Foreskin melanocyte (primary cell): ENCODE measurements at places on chromosomes 12 and 14.

GRCh38 chr14:34300330-34300729 lies 161.7 kb downstream of the SPTSSA start:
- DNase-seq: no peak

DNA sequence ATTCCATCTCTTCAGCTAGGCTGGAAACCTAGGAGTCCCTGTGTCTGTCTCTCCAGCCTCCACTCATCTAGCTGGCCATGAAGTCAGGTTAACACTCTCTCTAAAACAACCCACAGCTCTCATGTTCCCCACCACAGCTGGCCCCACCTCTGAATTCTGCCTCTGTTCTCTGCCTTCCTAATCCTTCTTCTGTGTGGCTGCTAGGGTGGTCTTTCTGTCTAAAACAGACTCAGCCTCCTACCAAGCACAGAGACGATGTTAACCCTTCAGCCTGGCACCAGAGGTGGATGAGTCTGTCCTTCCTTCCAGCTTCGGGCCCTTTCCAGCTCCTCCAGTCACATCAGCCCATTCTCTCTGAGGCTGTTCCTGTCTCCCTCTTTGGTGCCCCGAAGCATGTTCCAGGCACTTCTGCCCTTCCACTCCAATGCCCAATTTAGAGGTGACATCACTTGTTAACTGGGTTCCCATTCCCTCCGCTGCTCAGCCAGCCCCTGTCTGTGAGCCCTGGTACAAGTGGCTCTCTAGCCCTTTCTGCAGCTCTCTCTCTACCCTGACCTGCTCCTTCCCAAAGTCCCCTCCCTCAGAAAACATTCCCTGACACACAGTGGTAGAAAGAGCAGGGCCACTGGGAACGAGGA lies 9.1 kb downstream of the FIGNL2 start:
- no peak for DNase-seq

GRCh38 chr14:68894802-68895703 lies 84.0 kb downstream of the ACTN1 start:
- no peak for DNase-seq

GRCh38 chr14:105056303-105056831 lies 8.9 kb downstream of the GPR132 start:
- DNase-seq: no peak

GRCh38 chr12:11651785-11652184 lies 2.3 kb downstream of the ETV6 start:
- DNase-seq: no peak

GRCh38 chr12:52495389-52495788 lies 2.3 kb upstream of the KRT6A start:
- no peak for DNase-seq

DNA sequence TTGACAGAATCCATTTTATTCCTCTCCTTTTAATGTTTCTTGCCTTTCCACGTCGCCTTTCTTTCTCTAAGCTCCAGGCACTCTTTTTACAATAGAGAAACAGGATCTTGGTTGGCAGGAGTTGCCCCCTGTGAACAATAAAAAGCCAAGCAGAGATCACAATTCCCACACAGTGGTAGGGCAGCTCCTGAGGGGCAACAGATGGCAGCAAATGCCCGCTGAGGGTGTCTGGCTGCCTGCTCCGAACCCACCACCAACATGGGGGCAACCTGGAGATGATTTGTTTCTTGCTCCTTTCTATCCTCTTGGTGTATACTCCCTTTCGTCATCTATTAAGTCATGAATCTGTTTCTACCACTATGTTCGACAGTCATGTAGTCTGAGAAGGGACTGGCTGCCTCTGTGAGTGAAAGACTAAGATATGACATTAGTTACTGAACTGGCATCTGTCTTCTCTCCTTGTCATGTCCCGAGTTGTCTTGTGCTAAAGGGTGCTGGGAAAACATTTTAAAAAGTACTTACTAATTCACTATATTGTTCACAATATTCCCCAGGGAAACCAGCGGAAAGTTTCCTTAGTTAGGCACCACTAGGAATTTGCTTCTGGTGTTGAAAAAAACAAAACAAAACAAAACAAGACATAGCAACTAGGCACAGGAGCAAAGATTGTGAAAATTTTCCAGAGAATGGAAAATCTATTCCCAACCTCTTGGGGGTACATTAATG lies 170.1 kb downstream of the STXBP6 start:
- DNase-seq: no peak

DNA sequence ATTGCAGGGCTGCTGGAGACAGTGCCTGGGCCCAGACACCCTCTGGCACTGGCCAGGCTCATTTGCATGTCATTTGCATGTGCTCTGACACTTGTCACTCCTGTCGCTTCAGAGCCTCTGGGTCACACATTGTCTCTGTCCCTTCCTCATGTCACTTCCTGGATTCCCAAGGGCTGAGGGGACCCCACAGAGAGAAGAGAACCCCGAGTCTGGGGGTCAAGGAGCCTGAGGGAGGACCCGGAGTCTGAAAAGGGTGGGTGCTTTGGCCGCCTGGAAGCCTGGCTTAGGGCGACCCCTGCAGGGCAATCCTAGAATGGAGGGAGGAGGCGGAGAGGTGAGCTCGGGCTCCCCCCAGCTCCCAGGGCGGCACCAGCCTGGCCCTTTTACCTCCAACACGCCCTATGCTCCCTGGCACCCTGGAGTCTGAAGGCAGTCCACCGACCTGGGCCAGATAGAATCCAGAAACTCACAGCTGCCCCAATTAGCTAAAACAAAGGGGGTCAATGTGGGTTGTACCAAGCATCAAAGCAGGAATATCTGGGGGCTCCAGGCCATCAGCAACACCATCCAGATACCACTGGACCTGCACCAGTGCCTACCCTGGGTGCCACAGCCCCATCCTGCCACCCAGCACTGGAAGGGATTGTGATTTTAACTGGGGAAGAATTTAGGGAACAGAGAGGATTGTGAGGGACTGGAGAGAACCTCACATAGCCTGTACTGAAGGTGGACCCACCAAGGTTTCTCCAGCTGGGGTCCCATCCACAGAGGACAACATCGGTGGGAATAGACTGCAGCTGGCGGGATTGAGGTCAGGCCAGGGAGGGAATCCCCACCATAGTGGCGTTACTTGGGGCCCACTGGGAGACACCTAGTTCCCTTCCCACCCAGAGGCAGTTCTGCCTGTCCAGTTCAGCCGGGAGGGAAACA lies 21.8 kb upstream of the KRT78 start:
- DNase-seq: no peak

GRCh38 chr14:22390195-22390594 lies 198.8 kb downstream of the DAD1 start:
- peak; percentile 65 for DNase-seq

- no peak for DNase-seq
Observed at GRCh38 chr12:114820796-114821195, 136.8 kb upstream of the TBX3 start.

DNA sequence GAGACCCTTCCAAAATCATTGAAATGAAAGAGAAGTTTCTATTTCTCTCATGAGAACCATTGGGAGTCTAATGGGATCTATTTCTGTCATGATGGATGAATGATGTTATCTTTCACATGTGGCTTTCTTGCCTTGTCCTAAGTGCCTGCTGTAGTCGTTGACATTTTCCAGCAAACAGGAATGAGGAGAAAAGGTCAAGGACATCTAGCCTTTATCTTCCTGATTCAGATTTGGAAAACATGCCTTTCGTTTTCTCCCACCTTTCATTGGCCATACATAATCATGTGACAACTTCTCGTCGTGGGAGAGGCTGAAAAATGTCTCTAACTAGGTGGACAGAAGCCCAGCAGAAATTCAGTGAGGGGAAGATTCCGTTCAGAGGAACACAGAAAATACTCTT lies 94.5 kb downstream of the PCNX1 start:
- DNase-seq: no peak

DNA sequence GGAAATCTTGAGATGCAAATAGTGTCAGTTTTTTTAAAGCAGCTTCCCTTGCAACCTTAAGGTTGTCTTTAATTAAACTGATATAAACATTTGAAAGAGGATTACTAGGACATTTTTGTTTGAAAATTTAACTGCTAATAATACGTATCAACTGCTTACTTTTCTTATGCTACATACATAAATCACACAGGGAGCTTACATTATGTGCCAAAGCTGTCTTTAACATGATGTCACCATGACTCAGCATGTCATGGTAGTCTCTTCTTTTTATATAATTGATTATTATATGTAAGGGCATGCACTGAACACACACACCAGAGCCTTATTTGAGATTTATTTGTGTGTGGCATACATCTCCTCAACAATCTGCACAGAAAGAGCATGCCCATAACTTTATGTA lies 63.0 kb upstream of the PTHLH start:
- DNase-seq: no peak

DNA sequence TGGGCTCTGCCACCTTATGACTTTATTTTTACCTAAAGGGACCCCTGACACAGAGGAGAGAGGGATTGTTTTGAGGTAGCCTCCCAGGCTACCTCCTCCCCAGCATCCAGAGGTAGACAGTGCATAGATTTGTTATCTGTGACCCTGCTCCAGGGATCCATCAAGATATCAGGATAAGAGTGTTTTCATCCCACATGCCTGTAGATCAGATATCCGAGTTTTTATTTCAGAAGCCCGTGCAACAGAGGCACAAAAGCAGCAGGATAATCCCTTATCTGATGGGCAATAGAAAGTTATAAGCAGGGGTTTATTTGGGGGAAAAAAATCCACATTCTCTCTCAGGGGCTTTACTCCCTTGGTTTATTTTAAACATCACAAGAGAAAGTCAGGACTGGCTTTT lies 117.0 kb upstream of the RPH3A start:
- no peak for DNase-seq

DNA sequence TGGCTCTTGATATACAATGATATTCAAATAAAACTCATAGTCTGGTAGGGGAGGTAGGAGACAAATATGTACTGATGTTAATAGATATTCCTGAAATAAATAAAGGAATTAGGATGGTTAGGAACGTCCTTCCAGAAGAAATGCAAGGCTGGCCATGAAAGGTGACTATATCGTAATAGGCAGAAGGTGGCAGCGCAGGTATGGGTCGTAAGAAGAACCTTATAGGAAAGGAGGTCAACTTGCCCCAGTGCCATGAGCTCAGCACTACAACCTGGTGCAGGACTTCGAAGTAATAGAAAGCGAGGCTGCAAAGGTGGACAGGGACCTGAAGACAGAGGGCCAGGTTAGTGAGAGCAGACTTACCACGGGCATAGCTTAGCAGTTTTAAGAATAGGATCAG lies 55.3 kb upstream of the FGD4 start:
- DNase-seq: no peak

- peak; percentile 66 for DNase-seq
Observed at GRCh38 chr12:49967042-49967776, 5.5 kb downstream of the AQP5 start.

DNA sequence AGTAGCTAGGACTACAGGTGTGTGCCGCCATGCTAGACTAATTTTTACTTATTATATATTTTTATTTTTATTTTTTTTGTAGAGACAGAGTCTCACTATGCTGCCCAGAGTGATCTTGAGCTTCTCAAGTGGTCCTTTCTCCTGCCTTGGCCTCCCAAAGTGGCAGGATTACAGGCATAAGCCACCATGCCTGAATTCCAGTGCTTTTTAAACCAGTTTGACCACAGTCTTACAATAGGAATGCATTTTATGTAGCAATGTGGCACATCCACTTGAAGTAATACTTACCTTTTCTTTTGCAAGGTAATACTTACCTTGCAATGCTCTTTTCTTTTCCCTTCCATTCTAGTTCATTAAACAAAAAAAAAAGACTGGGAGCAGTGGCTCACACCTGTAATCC lies 38.0 kb upstream of the CPM start:
- no peak for DNase-seq

GRCh38 chr12:19440916-19441315 lies 1.6 kb downstream of the AEBP2 start:
- no peak for DNase-seq

GRCh38 chr12:46907791-46908190 lies 82.0 kb upstream of the SLC38A4 start:
- DNase-seq: no peak

GRCh38 chr14:56632195-56632594 lies 52.6 kb downstream of the TMEM260 start:
- no peak for DNase-seq

DNA sequence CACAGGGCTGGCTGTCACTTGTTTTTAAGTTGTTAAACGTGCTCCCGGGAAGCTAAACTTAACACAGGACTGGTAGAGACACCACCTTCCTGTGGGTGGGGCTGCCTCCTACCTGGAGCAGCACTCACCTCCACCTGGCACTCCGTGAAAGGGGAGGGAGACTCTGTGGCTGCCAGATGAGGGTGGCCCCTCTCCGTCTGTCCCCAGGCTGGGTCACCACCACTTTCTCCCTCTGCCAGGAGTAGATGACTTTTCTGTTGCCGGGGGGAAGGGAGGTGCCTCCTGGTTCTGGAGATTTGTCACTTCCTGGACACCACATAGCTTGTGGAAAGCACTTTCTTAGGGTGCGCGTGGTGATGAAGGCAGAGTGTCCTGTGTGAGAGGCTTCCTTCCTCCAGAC lies 81.3 kb downstream of the WDR20 start:
- no peak for DNase-seq

DNA sequence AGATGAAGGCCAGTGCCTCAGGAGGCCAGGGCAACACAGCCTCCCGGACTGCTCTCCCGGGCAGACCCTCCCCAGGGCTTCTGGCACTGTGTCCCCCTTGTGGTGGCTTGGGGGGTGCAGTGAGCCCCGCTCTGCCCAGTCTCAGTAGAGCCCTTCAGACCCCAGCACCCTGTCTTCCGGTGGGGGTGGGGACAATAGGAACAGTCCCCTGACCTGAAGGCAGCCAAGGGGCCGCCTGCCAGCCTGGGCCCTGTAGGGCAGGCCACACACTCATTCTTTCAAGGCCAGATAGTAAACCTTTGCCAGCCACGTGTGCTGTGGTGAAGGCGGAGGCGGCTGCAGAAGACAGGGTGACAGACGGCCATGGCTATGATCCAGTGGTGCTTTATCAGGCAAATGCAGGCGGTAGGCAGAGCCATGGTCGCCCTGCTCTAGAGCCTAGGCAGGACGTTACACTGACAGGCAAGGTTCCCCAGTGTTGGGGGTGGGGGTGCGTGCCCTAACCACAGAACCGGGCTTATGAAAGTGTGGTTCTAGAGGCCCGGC lies 15.0 kb downstream of the ZFYVE21 start:
- DNase-seq: no peak

GRCh38 chr12:117968826-117969659 lies at the start of gene KSR2:
Gene KSR2 (minus strand): TSS chr12:117968990. CDS start chr12:117968255, 735 bp downstream.
- no peak for DNase-seq

- no peak for DNase-seq
Observed at GRCh38 chr12:31899109-31899508, 60.1 kb upstream of the RESF1 start.

GRCh38 chr12:98090731-98091130 lies 424.7 kb upstream of the TMPO start:
- DNase-seq: no peak

GRCh38 chr14:24092505-24093206 lies 1.5 kb upstream of the PCK2 start:
- no peak for DNase-seq

DNA sequence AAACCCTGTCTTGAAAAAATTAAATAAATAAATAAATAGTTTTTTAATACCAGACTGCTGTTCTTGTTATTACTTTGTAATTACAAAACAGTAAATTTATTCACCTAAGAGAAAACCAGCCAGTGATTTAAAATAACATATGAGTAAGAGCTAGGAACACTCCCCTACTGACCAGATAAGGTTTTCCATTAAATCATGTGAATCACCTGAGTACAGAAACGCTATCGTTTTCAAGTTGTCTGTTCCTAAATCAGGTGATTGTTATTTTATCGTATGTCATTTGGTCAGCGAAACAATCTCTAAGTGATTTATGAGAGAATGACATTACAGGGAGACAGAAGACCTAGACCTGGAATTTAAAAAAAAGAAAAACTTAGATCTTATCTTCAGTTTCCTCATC lies 47.3 kb downstream of the RPS29 start:
- no peak for DNase-seq
